ENCODE measurements at places on chromosomes 6 and 20. TPM values are rescaled to one million over a fixed set of nuclear protein-coding genes. Genes with fewer than 3 reads are reported as not detected.
A peak's percentile ranks its signal among the peaks of the same experiment; 100 is the strongest.

- no peak overlapping the region for H3K27ac ChIP-seq
- H3K4me3 ChIP-seq = no peak overlapping the region
- no peaks in the 10 kb centered on the region for H3K36me3 ChIP-seq
- no peaks in the 10 kb centered on the region for H3K27me3 ChIP-seq
These were observed 1285.5 kb upstream of the GJE1 start for GRCh38 chr6:140847262-140847645.

DNA sequence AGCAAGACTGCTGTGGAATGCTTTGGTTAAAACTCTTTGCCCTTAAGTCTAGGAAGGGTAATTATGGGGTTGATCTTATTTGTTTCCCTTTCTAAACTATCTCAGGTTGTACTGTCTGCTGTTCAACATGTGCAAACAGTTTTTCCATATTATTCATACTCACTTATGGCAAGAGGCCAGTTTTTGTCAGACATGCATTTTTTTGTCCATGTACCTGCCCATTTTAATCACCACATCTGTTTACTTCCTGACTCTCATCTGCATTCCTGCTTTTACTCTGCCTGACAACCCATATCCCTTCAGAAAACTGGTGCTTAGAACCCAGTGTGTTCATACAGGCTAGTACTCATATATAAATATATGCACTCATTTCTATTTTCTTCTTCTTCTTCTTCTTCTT lies 80.3 kb downstream of the LPA start:
- H3K27ac ChIP-seq = no peak overlapping the region
- no peaks in the 10 kb centered on the region for H3K36me3 ChIP-seq
- DNase-seq = no peak
- H3K4me1 ChIP-seq = no peaks in the 10 kb centered on the region
- no peak overlapping the region for H3K4me3 ChIP-seq
- no peaks in the 10 kb centered on the region for H3K27me3 ChIP-seq

DNA sequence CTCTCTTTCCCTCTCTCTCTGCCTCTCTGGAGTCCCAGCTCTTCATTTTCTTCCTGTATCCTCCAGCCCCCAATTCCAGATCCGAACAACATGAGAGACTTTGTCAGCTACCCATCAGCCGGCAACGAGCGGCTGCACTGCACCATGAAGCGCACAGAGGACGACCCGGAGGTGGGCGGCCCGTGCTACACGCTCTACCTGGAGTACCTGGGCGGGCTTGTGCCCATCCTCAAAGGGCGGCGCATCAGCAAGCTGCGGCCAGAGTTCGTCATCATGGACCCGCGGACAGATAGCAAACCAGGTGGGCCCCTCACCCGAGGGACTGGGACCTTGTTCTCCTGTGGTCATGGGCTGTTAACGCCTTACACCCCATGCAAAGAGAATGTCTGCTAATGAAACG lies 78.9 kb upstream of the TMEM181 start:
- no peak overlapping the region for H3K27ac ChIP-seq
- H3K27me3 ChIP-seq = no peaks in the 10 kb centered on the region
- H3K4me1 ChIP-seq = no peaks in the 10 kb centered on the region
- peaks cover 3% of the 10 kb centered on the region for H3K36me3 ChIP-seq
- no peak overlapping the region for H3K4me3 ChIP-seq
- DNase-seq = no peak

GRCh38 chr6:163420289-163420614 lies 5.7 kb downstream of the QKI start:
- peaks cover 83% of the 10 kb centered on the region for H3K4me1 ChIP-seq
- H3K36me3 ChIP-seq = no peaks in the 10 kb centered on the region
- H3K27me3 ChIP-seq = no peaks in the 10 kb centered on the region
- H3K4me3 ChIP-seq = no peak overlapping the region
- no peak overlapping the region for H3K27ac ChIP-seq
- no peak for DNase-seq

DNA sequence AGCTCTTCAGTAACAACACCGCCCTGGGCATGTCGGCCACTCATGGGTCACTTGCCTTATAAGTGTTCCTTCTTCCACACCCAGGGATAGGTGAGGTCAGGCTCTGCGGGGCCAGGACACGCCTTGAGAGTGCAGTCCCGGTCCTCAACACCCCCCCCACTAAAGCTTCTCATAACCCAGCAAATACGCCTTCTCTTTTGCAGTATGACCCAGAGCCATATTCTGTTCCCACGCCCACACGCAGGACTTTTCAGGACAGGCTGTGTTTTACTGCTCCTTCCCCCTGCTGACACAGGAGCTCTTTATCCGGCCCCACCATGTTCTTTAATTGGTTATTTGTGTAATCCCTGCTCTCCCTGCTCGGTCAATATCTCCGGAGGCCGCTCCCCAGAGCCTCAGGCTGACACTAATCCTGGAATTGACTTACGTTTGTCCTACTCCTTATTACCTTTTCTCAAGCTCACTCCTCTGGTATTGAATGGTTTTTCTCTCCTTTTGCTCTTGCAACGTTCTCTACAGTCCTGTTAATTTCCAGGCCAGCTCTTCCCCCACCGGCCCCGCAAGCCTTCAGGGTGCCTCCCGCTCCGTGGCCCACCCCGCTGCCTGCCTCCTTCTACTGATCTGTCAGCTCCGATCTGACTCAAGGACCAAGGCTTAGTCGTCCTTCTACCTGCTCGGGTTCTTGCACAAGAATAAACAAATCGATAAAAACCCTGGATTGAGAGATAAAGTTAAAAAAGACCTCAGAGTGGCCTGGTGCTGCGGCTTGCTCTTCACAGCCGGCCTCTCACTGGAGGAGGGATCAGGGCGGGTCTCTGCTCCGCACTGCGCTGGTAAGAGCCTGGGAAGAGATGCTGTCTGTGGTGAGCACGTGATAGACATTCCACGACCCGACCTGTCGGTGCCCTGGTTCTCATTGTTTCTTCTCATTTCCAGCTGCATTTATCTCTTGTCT lies 357.5 kb downstream of the ZFAND3 start:
- no peak overlapping the region for H3K4me3 ChIP-seq
- peak overlapping the region; percentile 78 for H3K27ac ChIP-seq
- no peak for DNase-seq
- peaks cover 40% of the 10 kb centered on the region for H3K4me1 ChIP-seq

DNA sequence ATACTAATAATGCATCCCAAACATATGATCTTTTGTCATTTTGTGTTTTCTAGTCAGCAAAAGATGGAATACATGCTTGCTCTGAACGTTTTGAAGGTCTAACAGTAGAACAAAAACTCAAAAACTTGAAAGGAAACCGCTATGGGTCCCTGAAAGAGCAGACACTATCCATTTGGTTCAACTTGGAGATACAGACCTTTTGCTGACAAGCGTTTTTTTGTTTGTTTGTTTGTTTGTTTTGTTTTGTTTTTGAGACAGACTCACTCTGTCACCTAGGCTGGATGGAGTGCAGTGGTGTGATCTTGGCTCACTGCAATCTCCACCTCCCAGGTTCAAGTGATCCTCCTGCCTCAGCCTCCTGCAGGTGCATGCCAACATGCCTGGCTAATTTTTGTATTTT lies 644.3 kb upstream of the PTCHD4 start:
- H3K27ac ChIP-seq = no peak overlapping the region
- H3K36me3 ChIP-seq = no peaks in the 10 kb centered on the region
- no peaks in the 10 kb centered on the region for H3K27me3 ChIP-seq

- H3K27ac ChIP-seq = no peak overlapping the region
- H3K4me3 ChIP-seq = no peak overlapping the region
- no peaks in the 10 kb centered on the region for H3K4me1 ChIP-seq
- DNase-seq = no peak
- no peaks in the 10 kb centered on the region for H3K27me3 ChIP-seq
- no peaks in the 10 kb centered on the region for H3K36me3 ChIP-seq
These were observed 1277.2 kb downstream of the GRIK2 start for GRCh38 chr6:102670735-102671134.

DNA sequence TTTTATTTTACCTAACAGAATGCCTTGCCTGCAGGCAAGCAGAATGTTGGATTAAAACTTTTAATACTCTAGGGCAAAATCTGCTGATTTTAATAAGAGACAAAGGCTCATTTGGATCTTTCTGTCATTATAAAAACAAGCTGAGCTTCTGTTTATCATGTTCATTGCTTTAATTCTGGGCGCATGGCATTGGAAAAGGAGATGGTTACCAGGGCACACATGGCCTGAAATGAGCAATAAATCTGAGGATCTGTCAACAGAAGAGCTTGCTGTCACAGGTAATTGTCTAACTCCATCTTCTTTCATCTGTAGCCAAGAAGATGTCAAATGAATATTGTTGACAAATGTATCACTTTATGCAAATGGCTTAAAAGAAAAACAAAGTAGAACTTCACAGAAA lies 439.6 kb downstream of the DOK5 start:
- H3K4me3 ChIP-seq = no peak overlapping the region
- H3K4me1 ChIP-seq = no peaks in the 10 kb centered on the region
- no peaks in the 10 kb centered on the region for H3K27me3 ChIP-seq
- H3K27ac ChIP-seq = no peak overlapping the region
- no peaks in the 10 kb centered on the region for H3K36me3 ChIP-seq

- no peak overlapping the region for H3K4me3 ChIP-seq
- no peaks in the 10 kb centered on the region for H3K27me3 ChIP-seq
- H3K4me1 ChIP-seq = peaks cover 69% of the 10 kb centered on the region
- H3K27ac ChIP-seq = peak overlapping the region; percentile 90
- DNase-seq = peak; percentile 26
These were observed 11.7 kb upstream of the FAM83C start for GRCh38 chr20:35303735-35304491.

- no peak overlapping the region for H3K27ac ChIP-seq
- no peaks in the 10 kb centered on the region for H3K4me1 ChIP-seq
- DNase-seq = no peak
- peaks cover 74% of the 10 kb centered on the region for H3K36me3 ChIP-seq
- no peaks in the 10 kb centered on the region for H3K27me3 ChIP-seq
- H3K4me3 ChIP-seq = no peak overlapping the region
These were observed 22.6 kb downstream of the NUP153 start for GRCh38 chr6:17684134-17684533.

DNA sequence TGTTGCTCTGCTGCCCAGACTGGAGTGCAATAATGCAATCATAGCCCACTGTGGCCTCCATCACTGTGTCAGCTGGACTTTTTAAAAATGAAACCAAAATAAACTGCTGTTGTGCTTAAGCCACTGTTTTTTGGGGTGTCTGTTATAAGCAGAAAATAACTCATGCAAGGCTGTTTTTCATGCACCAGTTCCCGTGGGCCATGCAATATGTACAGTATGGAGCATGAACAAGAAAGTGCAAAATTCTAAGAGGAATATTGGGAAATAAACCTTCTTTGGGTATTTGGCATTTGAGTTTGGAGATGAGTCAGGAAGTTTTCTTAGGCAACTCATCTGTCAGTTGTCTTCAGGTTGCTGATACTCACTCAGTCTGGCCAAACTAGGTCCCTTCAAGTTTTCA lies 14.9 kb upstream of the ZFAND3 start:
- no peak overlapping the region for H3K4me3 ChIP-seq
- no peak overlapping the region for H3K27ac ChIP-seq
- no peaks in the 10 kb centered on the region for H3K36me3 ChIP-seq
- no peak for DNase-seq
- H3K27me3 ChIP-seq = no peaks in the 10 kb centered on the region

GRCh38 chr6:167448378-167448777 lies 123.5 kb downstream of the TTLL2 start:
- no peaks in the 10 kb centered on the region for H3K36me3 ChIP-seq
- H3K4me3 ChIP-seq = no peak overlapping the region
- H3K4me1 ChIP-seq = no peaks in the 10 kb centered on the region
- no peak for DNase-seq
- no peak overlapping the region for H3K27ac ChIP-seq

- H3K27ac ChIP-seq = no peak overlapping the region
- peaks cover 12% of the 10 kb centered on the region for H3K4me1 ChIP-seq
- no peaks in the 10 kb centered on the region for H3K36me3 ChIP-seq
- no peaks in the 10 kb centered on the region for H3K27me3 ChIP-seq
- DNase-seq = no peak
These were observed 55.7 kb downstream of the PPP1R14C start for GRCh38 chr6:150198532-150198931.

- no peak overlapping the region for H3K27ac ChIP-seq
- DNase-seq = no peak
- no peak overlapping the region for H3K4me3 ChIP-seq
- H3K27me3 ChIP-seq = no peaks in the 10 kb centered on the region
- H3K4me1 ChIP-seq = no peaks in the 10 kb centered on the region
- no peaks in the 10 kb centered on the region for H3K36me3 ChIP-seq
These were observed 182.5 kb downstream of the FNDC1 start for GRCh38 chr6:159351707-159352106.

GRCh38 chr6:19812512-19813119 lies 24.6 kb upstream of the ID4 start:
- no peak overlapping the region for H3K4me3 ChIP-seq
- no peak overlapping the region for H3K27ac ChIP-seq
- DNase-seq = no peak
- H3K4me1 ChIP-seq = no peaks in the 10 kb centered on the region
- H3K36me3 ChIP-seq = no peaks in the 10 kb centered on the region

DNA sequence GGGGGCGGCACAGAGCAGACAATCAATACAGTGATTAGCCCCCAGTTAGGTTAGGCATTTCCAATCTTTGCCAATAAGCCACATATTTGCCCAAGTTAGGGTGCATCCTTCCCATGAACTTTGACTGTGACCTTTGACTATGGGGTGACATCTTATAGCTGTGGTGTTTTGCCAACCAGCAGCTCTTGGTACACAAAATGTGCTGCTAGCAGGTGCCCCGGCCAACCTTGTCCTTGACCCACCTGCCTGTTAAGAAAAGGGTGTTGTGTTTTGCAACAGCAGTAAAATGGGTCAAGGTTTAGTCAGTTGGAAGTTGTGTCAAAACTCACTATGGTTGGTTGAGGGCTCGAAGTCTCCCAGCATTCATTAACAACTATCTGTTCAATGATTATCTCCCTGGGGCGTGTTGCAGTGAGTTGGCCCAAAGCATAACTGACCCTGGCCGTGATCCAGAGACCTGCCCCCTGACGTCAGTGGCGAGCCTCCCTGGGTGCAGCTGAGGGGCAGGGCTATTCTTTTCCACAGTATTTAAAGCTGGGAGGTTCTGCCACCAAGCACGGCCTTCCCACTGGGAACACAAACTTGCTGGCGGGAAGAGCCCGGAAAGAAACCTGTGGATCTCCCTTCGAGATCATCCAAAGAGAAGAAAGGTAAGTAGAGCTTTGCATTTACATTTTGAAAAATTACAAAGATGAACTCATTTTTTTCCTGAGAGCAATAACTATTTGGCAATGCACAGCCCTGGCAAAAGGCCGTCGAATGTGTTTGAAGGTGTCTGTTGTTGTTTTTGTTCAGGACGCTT lies at the start of gene PCK1:
TSS of gene PCK1 (plus strand) at position 557 of the 802 bp plus-strand sequence. CDS start 302 bp downstream, outside the sequence.
- H3K4me1 ChIP-seq = peaks cover 9% of the 10 kb centered on the region
- H3K36me3 ChIP-seq = no peaks in the 10 kb centered on the region
- H3K27ac ChIP-seq = peak within 1 kb of the TSS; percentile 25
- peaks cover 26% of the 10 kb centered on the region for H3K27me3 ChIP-seq
- H3K4me3 ChIP-seq = no peak within 1 kb of the TSS
- DNase-seq = no peak

Gene SLC9A8
- 11.5 TPM for total RNA-seq

Gene RAET1L
- 50.0 TPM for total RNA-seq

Gene CLPSL2
- not detected for total RNA-seq

Gene CST11
- total RNA-seq = not detected

Gene ZNF334
- total RNA-seq = 1.1 TPM

Gene PRDM13
- not detected for total RNA-seq

Gene LAMA5
- 127 TPM for total RNA-seq

Gene ANGPT4
- 0.09 TPM for total RNA-seq

Gene PSORS1C1
- 2.7 TPM for total RNA-seq

Gene RAB5IF
- total RNA-seq = 221 TPM

Gene XKR7
- not detected for total RNA-seq

Gene OR2H1
- not detected for total RNA-seq

Gene GFRAL
- total RNA-seq = not detected

Gene POM121L2
- total RNA-seq = not detected

Gene SRSF12
- total RNA-seq = 0.19 TPM

Gene CYP39A1
- 7.2 TPM for total RNA-seq
